ENCODE measurements at places on chromosomes 5 and 9. TPM values are rescaled to one million over a fixed set of nuclear protein-coding genes. Genes with fewer than 3 reads are reported as not detected.

- no peak for DNase-seq
Observed at GRCh38 chr9:87889882-87890252, 7.2 kb downstream of the SPATA31E1 start.

Gene FAM13B
- 32.6 TPM for polyA plus RNA-seq

DNA sequence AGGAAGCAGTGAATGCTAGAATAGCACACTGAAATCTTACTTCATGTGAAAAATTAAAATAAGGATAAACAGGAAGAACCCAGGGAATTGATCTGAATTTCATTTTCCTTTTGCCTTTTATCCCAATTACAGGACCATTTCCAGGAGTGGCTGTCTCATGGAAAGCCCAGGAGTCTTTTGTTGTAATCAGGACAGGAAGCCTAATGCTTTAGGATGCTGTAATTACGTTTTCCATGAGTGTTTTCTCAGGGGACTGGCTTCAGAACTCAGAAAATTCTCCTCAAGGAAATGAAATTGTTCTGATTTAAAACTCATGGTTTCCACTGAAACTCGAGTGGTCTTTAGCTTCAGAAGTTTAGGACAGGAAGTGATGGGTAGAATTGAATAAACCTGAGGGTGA is 56.6 kb upstream of the CAMK4 start:
- no peak for DNase-seq

- DNase-seq = no peak
Observed at GRCh38 chr5:151896031-151896691, 28.5 kb downstream of the GLRA1 start.

GRCh38 chr5:144731786-144732185 is 561.1 kb downstream of the KCTD16 start:
- no peak for DNase-seq

Gene GPR107
- 27.6 TPM for polyA plus RNA-seq

- no peak for DNase-seq
Observed at GRCh38 chr5:91089758-91090157, 293.4 kb downstream of the ARRDC3 start.

Gene IRX1
- polyA plus RNA-seq = 0.04 TPM

Gene SPATA31A3
- polyA plus RNA-seq = not detected

DNA sequence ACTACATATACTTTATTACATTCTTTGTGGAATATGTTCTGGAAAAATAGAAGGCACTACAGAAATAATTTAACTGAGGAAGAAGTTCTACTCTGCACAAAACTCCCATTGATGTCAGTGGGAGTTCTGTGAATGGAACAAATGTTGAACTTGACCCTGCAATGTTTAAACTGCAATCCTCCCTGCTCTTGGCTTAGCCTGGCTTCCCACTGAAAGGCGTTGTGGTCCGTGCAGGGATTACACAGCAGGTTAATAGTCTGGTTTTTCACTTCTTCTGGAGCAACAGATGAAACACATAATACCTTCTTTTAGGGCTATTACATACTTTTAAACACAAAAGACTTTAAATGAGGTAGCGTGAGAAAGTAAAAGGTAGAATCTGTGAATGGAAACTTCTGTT is 12.9 kb upstream of the ERBIN start:
- DNase-seq = no peak

DNA sequence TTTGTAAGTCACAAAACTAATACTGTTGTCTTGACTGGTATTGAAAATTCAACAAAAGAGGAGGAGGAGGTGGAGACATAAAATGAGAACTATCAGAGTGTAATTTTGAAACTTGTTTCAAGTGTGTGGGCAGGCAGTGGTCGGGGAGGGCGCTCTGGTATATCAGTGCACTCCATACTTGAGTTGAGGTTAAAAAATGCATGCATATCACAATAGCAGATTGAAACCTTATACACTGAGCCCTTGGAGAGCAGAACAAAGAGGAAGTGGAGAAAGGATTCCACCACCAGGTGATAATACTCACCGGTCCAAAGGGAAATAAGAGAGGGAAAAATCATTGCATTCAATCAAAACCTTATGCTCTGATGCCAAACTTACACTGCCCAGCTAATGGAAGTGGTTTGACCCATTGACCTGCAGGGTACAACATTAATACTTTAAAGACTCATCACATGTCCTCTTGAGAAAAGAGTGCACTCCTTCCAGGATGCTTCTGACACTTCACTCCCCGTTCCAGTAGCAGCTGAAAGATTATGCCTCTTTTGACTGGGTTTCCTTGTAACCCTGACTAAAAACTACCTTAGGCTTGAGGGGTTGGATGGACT is 79.5 kb upstream of the FAM169A start:
- no peak for DNase-seq

DNA sequence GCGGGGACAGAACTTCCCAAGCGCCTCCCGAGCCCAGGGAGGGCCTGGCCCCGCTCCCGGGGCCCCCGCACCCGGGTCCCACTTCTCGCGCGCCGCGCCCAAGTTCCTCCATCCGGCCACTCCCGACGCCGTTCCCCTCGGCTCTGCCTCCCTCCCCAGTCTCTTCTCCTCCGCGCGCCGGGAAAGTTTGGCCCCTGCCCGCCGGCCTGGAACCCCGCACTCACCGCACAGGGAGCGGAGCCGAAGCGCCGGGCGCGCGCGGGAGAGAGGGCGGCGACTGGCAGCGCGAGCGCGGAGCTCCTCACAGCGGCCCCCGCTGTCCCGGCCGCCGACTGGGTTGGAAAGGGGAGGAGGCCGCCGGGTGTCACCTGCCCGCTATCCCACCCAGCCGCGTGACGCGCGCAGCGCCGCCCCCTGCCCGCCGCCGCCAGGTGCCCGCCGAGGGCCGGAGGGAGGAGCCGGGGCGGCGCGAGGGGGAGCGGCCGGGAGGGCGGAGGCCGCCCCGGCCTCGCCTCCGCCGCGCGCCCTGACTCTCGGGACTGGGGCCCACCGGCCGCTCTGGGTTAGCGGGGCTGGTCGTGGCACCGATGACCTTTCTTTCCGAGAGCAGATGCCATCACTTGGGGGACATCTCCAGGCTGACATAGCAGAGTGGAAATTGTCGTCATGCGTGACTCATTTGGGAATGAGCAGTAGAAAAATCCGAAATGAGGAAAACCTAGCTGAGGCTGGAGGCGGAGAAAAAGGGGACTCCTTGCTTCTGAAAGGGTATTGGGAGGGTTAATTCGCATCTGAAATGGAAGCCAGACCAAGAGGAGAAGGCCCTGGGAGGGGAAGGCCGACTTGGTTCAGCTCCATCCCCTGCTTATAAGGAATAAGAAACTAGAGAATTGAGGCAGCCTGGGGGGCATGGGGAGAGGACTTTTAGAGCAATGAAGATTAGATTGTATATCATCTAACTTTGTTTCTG is at the start of gene ELOVL7:
Gene ELOVL7, minus strand, starts transcription at position 334 of the 970 bp plus-strand sequence. CDS start 56,872 bp downstream, outside the sequence.
- peak; percentile 31 for DNase-seq

Gene PAPPA
- polyA plus RNA-seq = 4.2 TPM

DNA sequence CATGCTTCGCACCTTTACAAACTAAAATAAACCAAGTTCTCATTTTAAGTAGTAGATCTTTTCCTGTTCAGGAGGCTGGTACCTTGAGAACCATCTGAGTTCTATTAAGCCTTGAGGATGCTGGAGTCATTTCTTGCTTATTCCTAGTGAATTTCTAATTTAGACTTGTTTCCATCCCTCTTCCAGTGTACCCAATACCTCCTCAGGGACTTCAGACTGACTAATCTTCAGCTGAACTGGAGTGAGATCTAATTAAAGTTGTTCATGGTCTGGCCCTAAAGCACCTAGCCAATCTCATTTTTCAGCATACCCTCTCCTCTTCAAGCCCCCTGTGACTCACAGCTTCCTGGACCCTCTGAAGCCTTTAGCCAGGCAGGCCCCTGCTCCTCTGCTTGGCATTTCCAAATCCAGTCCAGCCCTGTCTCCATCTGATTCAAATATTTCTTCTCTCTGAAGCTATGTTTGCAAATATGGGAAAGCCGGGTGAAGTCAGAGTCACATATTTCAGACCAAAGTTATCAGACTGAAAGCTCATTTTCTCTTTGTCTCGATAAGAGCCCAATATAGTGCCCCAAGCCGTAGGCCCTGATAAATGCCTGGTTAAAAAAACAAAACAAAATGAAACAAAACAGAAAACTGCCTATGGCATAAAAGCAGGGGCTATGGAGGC is 19.4 kb upstream of the TNFSF15 start:
- no peak for DNase-seq

Gene SPATA31C1
- not detected for polyA plus RNA-seq

DNA sequence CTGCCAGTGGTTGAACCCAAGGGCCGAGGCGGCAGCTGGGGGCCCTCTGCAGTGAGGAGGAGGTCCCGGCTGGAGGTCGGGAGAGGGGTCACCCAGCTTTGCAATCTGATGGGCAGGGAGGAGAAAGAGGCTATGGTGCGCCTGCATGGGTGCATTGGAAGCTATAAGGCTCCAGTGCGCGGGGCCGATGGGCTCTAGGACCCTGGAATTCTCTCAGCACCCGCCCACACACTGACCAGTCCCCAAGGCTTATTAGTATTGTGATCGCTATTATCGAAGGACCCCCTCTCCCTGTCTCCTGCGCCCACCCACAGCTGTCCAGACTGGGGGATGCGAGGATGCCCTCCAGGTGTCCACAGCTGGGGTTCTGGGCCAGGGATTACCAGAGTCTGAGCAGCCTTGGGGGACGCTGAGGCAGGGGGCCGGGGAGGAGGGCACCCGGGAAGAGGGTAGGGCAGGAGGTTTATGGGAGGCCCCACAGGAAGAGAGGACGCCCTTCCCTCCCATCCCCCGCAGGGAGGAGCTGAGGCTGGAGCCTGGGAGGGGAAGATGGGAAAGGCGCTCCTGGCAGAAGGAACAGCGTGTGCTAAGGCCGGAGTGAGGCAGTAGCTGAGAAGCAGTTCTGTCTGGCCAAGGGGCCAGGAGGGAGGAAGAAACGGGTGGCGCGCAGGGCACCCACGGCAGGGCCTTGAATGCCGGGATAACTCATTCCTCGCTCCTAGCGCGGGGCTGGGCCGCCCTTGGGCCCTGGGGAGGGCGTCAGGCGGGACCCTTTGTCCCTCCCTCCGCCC is 24.2 kb downstream of the C9orf50 start:
- no peak for DNase-seq

DNA sequence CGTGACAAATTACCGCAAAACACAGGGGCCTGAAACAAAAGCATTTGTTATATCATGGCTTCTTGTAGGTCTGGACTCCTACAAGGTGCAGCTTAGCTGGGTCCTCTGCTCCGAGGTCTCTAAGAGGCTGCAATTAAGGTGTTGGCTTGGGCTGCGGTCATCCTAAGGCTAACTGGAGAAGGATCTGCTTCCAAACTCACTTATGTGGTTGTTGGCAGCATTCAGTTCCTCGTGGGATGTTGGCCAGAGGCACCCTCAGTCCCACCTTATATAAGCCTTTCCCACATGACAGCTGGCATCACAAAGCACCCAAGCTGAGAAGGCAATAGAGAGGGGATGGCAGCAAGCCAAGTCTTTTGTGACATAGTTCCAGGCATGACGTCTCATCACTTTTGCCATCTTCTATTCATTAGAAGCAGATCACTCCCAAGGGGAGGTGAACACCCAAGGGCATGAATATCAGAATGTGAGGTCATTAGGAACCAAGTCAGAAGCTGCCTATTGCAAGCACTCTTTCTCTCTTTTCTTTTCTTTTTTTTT is 47.9 kb upstream of the ZBTB43 start:
- no peak for DNase-seq

Gene SLC1A1
- polyA plus RNA-seq = 7.0 TPM

Gene ZFP2
- 1.8 TPM for polyA plus RNA-seq

Gene WNT8A
- polyA plus RNA-seq = not detected

DNA sequence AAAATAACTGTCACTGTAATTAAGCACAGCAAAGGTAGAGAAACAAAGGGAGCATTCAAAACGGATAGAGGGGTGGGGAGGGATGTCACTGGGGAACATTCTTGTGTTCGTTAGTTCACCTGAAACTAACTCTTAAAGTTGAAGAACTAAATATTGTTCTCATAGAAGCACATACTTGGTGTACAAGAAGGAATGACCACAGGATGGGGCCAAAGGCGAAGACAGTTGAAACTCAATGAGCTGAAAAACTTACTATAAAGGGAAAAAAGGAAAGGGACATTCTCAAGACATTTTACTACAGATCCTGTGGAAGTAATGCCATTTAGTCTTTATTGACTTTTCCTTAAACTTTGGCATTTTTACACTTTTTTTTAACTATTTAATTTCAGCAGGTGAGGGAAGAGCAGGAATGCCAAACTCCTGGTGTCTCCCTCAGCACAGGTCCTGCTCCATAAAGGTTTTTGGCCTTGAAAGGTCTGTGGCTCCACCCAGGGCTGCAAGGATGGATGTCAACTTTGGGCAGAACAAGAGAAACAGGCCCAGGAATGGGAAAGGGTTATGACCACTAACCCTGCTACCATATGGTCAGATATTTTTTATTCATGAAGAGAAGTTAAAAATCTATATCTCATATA is 197.6 kb upstream of the RASA1 start:
- no peak for DNase-seq

Gene GOLM1
- polyA plus RNA-seq = 22.4 TPM

DNA sequence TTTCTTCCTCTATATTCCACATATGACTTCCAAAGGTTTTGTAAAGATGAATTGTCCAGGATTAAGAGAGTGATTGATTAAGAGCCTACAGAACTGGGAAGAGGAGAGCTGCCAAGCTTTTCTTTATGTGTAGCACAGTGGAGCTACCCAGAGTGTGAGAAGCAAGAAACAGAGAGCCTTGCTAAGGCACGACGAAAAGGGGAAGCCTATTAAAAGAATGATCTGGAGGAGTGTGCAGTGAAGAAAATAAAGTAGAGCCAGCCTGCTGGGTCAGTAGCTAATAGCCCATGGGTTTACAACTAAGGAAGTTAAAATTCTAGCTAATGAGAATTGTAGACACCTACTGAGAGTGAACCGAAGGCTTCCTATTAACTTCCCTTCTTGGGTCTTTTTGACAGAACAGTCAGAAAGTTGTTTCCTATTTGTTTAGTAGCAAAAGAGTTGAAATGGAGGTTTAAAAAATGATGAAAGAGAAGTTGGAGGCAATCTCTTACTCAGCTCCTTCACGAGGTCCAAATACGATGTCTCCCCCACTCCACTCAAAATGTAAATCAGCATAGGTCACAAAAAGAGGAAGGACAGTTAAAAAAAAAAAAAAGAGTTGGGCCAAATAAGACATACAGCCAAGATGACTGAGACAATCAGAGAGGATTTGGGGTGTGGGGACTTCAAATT is 957 bp upstream of the PRR16 start:
- no peak for DNase-seq

GRCh38 chr5:72255670-72256069 is 64.4 kb downstream of the MRPS27 start:
- DNase-seq = no peak

DNA sequence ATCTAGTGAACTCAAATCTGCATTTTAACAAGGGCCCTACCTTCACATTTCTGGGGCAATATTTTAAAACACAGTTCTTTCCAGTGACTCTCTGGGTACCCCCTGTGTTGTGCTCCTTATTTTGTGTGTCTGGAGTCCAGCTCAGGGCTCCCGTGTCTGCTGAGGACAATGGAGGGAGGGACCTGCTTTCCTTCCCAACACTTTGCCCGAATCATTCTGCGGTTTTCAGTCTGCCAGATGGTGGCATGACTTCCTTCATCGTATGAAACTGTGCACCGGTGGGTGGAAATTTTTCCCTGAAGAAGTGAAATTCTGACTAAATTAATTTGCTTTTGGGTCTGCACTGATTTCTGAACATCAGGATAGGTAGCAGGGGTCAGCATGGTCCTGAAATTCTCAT is 153.6 kb upstream of the CD180 start:
- no peak for DNase-seq

- DNase-seq = no peak
Observed at GRCh38 chr9:95074632-95075031, 242.9 kb downstream of the FANCC start.

- no peak for DNase-seq
Observed at GRCh38 chr5:100110497-100110896, 424.7 kb upstream of the FAM174A start.

GRCh38 chr9:134908524-134909309 is 9.0 kb downstream of the FCN1 start:
- no peak for DNase-seq

Data from urinary bladder (tissue), 4 donors.